ENCODE measurements at places on chromosomes 2 and 18.

DNA sequence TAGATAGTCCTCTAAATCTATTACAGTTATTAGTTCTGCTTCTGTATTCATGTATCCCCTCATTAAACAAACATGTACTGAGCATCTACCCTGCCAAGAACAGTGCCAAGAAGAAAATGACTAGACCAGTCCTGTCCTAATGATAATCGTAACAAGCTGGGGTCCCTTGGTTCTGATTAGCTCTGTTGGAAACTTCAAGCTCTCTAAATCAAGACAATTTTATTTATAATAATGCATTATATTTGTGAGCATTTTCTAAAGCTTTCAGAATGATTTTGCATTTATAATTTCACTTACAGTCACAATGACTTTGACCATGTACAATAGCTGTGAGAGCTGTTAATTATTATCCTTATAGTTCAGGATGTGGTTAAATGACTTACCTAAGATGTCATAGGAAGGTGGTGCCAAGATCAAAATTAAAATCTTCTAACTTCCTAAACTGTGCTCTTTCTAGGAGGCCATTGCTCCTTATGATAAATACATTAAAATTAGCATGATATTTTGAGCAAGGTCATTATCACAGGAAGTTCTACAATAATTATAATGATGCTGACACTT lies 336.5 kb upstream of the SLC39A10 start:
- DNase-seq: no peak

- DNase-seq: peak; percentile 55
Measured at GRCh38 chr2:241863536-241863954, 4.9 kb upstream of the PDCD1 start.

DNA sequence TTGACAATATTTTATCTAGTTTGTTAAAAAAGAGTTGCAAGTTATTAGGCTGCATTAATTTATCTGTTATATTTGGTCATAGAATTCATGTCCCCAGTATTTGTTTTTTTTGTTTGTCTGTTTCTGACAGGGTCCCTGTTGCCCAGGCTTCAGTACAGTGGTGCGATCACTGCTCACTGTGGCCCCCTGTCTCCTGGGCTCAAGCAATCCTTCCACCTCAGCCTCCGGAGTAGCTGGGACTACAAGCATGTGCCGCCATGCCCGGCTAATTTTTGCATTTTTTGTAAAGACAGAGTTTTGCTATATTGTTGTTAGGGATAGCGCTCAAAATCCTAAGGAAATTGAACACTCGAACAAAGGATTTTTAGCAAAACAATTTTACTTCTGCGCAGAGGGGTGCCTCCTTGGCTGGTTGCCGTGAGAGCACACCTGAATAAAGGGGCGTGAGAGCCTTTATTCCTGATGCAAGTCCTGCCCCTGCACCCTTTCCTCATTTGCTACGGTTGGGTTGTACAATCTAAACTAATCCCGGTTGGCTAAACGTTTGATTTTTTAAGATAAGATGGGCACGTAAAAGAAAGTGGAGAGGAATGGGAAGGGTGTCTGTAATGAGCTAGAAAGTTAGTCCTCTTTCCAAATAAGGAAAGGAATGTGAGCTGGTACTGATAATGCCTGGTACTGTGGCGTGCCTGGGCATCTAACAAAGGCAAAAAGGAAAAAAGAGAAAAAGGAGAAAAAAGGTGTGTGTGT lies 65.5 kb downstream of the COMMD1 start:
- no peak for DNase-seq

DNA sequence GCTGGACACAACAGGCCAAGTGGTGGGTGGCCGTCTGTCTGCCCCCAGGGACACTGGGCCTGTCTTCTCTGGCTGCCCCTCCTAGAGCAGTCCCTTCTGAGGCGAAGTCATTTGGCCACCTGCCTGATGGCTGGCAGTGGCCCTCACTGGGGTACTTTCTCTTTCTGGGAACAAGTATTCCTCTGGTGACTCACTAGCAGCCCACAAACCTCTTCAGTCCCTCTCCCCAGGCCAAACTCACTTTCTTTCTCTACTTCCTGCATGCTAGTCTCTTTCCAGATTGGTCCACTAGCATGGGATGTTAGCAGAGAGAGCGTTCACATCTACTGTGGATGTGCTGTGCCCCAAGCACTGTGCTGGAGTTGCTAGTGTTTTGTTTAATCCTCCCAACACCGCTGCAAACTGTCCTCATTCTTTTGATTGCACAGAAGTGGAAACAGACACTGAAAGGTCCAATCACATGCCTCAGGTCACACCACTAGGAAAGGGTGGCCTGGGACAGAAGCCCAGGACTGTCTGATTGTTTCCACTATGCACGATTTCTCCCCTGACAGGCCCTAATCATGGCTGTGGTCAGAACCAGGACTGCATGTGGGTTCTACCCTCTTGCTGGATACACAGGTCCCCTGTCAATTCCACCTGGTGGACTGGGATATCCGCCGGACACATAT lies 5.2 kb downstream of the DYSF start:
- no peak for DNase-seq

- DNase-seq: no peak
Measured at GRCh38 chr2:58194458-58194857, 46.7 kb downstream of the FANCL start.

DNA sequence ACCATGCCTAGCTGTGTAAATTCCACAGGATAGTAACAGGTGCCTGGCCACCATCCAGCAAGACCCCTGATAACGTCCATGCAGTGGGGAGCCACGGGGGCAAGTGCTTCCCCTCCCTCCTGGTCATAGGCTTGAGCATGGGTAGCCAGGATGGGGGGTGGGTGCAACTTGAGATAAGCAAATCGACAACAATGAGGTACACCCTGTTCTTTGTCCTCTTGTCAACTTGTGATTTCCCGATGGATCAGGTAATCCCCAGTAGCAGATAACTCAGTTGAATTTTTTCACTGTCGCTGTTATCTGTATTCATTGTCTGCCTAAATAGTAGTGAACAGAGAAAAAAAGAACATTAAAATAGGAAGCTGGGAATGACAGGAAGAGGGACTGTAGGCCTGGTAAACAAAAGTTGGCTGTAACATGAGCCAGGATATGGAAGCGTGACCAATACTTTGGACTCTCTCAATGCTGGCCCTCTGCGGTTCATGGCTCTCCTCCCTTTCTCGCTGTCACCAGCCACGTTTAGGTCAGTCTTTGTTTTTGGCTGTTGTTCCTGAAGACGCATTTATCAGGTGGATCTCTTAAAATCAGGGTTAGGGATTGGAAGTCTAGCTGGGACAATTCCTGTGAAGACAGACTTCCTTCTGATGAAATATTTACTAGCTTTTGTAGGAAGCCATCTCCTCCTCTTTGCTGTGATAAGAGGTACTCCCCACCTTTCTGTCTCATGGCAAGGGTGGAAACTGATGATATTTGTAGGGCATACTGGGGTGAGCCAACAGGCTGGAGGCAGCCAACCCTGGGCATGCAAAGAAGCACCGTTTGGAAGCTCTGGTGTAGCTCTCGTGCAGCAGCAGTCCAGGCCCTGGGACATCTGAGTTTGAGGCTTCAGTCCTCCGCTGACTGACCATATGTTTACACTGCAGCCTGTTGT lies 42.4 kb downstream of the TCF7L1 start:
- no peak for DNase-seq

GRCh38 chr2:160290598-160290997 lies 90.5 kb upstream of the ITGB6 start:
- no peak for DNase-seq

GRCh38 chr2:220185766-220186305 lies 558.4 kb downstream of the SLC4A3 start:
- no peak for DNase-seq

GRCh38 chr2:107242811-107243210 lies 356.8 kb upstream of the ST6GAL2 start:
- DNase-seq: no peak

Data from CD4-positive, alpha-beta T cell treated with Interleukin-12 subunit alpha and Interleukin-12 subunit beta, for 1 hour (primary cell).